Breast epithelium (tissue), 4 donors: ENCODE measurements at places on chromosomes 1 and 21. TPM values are rescaled to one million over a fixed set of nuclear protein-coding genes. Genes with fewer than 3 reads are reported as not detected.

DNA sequence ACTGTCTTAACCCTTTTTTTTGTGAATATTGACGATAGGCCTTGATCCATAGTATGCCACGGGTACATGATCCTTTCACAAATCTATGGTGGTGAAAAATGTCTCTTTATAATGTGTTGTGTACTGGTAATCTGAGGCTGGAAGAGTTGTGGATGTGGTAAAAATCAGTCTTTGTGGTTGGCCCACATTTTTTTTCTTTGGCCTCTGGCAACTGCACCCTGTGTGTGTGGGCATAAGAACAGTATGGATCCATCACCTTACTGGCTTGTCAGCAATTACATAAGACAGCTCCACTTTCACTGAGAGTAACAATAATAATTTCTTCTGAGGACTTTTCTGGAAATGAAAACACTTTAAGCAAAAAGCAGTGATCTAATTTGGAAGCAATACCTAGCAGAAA is 101.6 kb downstream of the GABPA start:
- DNase-seq: no peak
- H3K36me3 ChIP-seq: no peaks in the 10 kb centered on the region
- no peak overlapping the region for H3K27ac ChIP-seq
- no peaks in the 10 kb centered on the region for H3K27me3 ChIP-seq
- no peak overlapping the region for H3K4me3 ChIP-seq
- no peaks in the 10 kb centered on the region for H3K4me1 ChIP-seq

DNA sequence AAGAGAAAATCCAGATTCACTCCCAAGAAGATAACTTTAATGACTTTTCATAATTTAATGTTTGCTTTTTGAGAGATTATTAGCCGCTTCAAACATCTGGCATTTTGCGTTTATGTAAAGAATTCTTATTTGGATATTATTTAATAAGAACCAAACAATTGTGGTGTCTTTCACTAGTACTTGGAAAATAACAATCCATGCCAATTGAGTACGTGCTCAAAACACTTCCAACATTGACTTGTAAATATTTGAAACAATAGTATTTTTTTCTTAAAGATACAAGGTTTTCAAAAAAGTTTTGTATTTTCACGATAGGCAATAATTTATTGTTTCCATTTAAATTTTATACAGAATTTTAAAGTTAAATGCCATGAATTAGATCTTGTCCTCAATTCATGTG is 498.7 kb downstream of the AMY1C start:
- H3K4me3 ChIP-seq: no peak overlapping the region
- H3K27ac ChIP-seq: no peak overlapping the region
- no peaks in the 10 kb centered on the region for H3K27me3 ChIP-seq
- no peak for DNase-seq
- no peaks in the 10 kb centered on the region for H3K4me1 ChIP-seq
- H3K36me3 ChIP-seq: no peaks in the 10 kb centered on the region

- no peaks in the 10 kb centered on the region for H3K27me3 ChIP-seq
- H3K36me3 ChIP-seq: no peaks in the 10 kb centered on the region
- no peak overlapping the region for H3K27ac ChIP-seq
- H3K4me1 ChIP-seq: no peaks in the 10 kb centered on the region
These were observed 17.8 kb upstream of the MRPS6 start for GRCh38 chr21:34055615-34056014.

GRCh38 chr21:38831526-38832467 is 26.1 kb downstream of the ETS2 start:
- H3K27ac ChIP-seq: peak overlapping the region; percentile 69
- peaks cover 4% of the 10 kb centered on the region for H3K4me1 ChIP-seq
- H3K4me3 ChIP-seq: no peak overlapping the region
- no peaks in the 10 kb centered on the region for H3K36me3 ChIP-seq

DNA sequence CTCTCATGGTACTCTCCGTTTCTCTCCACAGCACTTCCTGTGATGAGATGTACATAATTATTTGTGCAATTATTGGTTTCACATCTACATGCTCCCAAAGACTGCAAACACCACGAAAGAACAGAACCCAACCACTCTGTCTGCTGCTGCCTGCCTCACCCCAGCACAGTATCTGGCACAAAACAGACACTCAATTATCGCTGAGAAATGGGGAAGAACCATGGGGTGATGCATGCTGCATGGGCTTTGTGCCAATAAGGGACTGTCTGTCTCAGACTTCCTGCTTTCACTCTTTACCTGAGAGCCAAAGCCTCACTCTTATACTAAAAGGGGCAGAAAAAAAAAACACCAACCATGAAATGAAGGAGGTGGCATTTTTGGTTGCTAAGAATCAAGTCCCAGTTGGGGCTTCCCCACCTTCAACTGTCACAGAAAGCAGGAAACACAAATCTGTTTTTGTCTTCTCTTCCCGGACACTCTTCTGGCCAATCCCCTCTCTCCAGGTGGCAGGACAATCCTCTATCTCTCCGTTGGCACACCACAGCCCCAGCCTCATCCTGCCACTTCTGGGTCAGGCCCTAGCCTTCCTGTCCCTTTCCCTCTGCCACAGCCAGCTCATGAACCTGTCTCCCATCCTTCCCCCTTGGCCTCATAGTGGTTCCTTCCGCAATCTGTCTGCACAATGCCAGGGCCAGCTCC is 82.0 kb downstream of the TGFBR3 start:
- no peaks in the 10 kb centered on the region for H3K27me3 ChIP-seq
- H3K4me1 ChIP-seq: peaks cover 15% of the 10 kb centered on the region
- no peak for DNase-seq
- H3K36me3 ChIP-seq: no peaks in the 10 kb centered on the region

GRCh38 chr1:2611031-2611501 is 21.8 kb downstream of the MMEL1 start:
- peak; percentile 50 for DNase-seq
- no peak overlapping the region for H3K4me3 ChIP-seq
- no peaks in the 10 kb centered on the region for H3K36me3 ChIP-seq
- no peak overlapping the region for H3K27ac ChIP-seq

DNA sequence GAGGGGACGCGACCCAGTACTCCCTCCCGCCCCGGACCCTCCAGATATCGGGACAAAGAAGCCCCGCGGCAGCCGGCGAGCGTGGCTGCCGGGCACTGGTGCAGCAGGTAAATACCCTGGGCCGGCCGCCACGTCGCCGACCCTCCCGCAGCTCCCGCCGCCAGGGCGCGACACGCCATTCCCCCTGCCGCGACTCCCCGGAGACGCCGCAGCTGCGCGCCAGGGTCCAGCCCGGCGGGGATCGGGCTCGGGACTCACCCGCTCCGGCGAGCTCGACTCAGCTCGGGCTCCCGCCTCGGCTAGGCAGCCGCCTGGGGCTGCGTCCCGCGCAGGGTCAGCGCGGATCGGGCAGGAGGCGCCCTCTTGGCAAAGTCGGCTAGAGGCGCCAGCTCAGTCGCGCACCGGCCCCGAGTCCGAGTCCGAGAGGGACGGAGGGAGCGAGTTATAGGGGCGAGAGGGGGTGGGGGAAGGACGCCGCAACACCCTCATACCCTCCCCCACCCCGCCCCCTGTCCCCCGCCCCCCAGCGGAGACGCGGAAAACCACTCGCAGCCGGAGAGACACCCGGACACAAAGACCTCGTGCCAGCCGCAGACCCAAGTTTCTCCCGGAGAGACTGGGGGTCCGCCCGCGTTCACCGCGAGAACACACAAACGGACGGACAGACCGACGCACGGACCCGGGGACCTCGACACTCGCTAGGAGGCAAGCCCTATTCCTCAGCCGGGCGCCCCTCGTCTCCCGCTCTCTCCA is 985 bp downstream of the SYT6 start:
- no peak for DNase-seq
- H3K4me3 ChIP-seq: peak overlapping the region; percentile 61
- H3K4me1 ChIP-seq: no peaks in the 10 kb centered on the region
- no peaks in the 10 kb centered on the region for H3K36me3 ChIP-seq
- peaks cover 5% of the 10 kb centered on the region for H3K27me3 ChIP-seq
- no peak overlapping the region for H3K27ac ChIP-seq

DNA sequence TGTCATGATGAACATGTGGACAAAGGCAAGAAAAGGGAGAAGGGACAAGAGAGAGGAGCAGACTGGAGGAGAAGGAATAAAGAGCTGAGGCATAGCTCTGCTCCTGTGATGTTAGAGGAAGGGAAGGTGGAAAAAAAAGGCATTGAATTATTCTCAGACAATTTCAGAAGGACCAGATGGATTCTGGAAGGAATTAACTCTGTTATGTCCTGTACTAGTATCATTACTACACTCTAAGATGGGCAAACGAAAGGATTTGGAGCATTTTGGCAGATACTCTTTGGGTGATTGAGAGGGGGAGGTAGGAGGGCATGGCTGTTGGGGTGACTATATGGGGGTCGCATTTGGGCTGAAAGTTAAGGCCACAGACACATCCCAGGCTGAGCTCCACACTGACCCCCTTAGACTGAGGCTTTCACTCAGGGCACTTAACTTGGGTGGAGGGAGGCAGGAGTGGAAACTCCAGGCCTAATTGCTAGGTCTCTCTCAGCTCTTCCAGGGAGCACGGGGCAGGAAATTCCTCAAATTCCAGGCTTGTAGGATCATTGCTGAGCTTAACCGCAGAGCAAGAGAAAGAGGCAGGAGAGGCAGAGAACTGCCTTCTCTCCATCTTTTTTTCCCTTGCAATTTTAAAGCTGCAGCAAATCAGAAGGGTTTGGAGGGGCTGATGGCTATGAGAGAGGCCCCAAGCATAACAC is 25.9 kb downstream of the KIRREL1 start:
- peaks cover 22% of the 10 kb centered on the region for H3K4me1 ChIP-seq
- H3K36me3 ChIP-seq: no peaks in the 10 kb centered on the region
- H3K4me3 ChIP-seq: peak overlapping the region; percentile 13
- no peaks in the 10 kb centered on the region for H3K27me3 ChIP-seq
- H3K27ac ChIP-seq: peak overlapping the region; percentile 85

Gene CD5L
- total RNA-seq: not detected

DNA sequence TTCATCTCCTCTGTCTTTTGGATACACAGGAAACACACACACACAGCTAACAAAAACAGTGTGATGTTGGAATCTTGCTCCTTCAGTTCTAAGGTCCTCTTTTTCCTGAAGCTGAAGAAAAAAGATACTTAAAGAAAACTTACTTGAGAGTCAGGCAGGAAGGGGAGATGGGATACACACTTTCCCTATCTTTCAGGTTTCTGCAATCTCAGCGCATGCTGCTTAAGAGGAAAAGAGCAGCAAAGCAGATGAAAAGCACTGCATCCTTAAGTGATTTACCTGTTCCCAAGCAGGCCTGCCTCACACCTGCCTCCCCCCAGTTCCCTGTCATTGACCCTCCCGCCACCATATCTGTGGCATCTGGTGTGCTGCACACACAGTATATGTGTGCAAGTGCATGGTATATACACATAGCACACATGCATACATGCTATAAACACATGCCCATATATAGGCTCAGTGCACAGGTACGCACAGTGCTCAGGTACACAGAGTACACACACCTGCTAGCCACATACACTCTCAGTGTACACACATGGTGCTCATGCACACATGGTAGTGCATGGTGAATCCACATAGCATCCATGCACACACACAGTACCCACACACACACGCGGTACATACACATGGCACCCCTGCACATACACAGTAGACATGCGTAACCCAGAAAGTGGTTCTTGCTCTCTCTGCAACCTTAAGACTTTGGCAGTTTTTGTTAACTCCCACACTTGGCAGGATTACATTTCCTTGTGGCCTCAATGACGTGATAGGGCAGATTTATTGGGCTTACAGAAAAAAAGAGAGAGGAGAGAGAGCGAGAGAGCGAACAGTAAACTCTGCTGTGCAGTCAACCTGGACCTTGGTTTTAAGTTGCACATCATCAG is 166.9 kb downstream of the TOMM20 start:
- H3K36me3 ChIP-seq: no peaks in the 10 kb centered on the region
- no peak overlapping the region for H3K4me3 ChIP-seq
- H3K27ac ChIP-seq: peak overlapping the region; percentile 91
- peaks cover 20% of the 10 kb centered on the region for H3K4me1 ChIP-seq
- no peaks in the 10 kb centered on the region for H3K27me3 ChIP-seq

- H3K4me1 ChIP-seq: no peaks in the 10 kb centered on the region
- no peaks in the 10 kb centered on the region for H3K36me3 ChIP-seq
- H3K27me3 ChIP-seq: no peaks in the 10 kb centered on the region
- H3K27ac ChIP-seq: no peak overlapping the region
These were observed 153.0 kb upstream of the B3GALT2 start for GRCh38 chr1:193339401-193339800.

Gene OR2W3
- not detected for total RNA-seq

DNA sequence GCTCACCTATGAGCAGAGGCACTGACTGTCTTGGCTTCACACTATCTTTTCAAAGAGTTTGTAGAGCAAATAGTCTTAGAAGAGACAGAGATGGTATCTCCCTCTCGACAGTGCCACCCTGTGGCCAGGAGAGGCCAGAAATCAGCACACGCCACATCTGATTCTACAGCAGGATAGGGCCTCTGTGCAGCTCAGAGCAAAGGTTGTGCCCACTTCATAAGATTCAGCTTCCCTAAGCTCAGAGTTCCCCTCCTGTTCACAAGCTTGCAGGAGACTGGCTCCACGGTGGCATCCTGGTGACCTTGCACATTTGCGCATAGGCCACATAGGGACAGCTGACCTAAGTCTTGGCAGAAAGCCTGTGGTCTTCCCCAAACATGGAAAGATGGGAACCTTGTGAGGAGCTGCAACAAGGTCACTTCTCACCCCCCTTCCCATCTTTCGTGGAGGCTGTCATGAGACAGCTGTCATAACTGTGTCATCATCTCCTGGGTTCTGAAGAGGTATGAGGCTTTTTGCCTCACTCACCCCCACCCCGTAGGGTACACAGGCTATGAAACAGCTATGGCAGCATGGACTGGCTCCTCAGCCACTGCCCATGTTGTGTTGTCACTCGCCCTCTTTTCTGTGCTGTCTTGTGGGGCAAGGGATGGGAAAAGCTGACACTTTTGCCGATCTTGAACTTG is 3.0 kb downstream of the ITLN2 start:
- no peaks in the 10 kb centered on the region for H3K4me1 ChIP-seq
- no peaks in the 10 kb centered on the region for H3K36me3 ChIP-seq
- H3K27me3 ChIP-seq: no peaks in the 10 kb centered on the region

GRCh38 chr1:43466403-43466802 is 12.7 kb upstream of the HYI start:
- H3K4me3 ChIP-seq: no peak overlapping the region
- no peaks in the 10 kb centered on the region for H3K36me3 ChIP-seq
- no peak overlapping the region for H3K27ac ChIP-seq

Gene ITLN1
- total RNA-seq: 2.0 TPM

DNA sequence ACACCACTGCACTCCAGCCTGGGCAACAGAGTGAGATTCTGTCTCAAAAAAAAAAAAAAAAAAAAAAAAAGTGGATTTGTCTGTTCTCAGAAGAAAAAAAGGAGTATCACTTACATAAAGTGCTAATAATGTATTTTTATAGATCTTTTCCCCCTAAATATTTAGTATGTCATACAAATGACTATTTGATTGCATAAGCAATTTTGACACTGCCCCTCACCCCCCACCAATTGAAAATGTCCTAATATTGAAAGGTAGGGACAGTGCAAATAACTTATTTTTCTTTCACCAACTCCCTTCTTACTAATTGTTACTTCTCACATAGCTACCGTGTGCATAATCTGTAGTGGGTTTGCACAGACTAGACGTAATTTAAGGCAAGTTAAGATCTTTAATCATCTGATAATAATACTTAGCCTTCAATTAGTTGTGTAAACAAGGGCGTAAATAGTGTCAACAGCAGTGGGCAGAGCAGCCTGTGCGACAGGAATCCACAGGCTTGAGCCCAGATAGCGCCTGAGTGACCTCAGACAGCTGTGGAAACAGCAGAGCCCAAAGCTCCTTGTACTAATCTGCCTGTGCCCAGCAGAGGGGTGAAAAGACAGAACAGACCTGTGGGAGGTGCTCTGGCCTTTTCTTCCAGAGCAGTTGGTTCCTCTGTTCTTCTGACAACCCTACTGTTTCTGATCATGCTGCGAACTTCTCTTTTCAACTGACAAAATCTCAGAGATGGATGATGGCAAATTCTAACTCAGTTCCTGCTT is 4.5 kb upstream of the IER5 start:
- no peaks in the 10 kb centered on the region for H3K27me3 ChIP-seq
- no peak for DNase-seq
- no peaks in the 10 kb centered on the region for H3K36me3 ChIP-seq
